Right atrium auricular region (tissue), 2 donors: ENCODE measurements at places on chromosomes 7 and 10.

DNA sequence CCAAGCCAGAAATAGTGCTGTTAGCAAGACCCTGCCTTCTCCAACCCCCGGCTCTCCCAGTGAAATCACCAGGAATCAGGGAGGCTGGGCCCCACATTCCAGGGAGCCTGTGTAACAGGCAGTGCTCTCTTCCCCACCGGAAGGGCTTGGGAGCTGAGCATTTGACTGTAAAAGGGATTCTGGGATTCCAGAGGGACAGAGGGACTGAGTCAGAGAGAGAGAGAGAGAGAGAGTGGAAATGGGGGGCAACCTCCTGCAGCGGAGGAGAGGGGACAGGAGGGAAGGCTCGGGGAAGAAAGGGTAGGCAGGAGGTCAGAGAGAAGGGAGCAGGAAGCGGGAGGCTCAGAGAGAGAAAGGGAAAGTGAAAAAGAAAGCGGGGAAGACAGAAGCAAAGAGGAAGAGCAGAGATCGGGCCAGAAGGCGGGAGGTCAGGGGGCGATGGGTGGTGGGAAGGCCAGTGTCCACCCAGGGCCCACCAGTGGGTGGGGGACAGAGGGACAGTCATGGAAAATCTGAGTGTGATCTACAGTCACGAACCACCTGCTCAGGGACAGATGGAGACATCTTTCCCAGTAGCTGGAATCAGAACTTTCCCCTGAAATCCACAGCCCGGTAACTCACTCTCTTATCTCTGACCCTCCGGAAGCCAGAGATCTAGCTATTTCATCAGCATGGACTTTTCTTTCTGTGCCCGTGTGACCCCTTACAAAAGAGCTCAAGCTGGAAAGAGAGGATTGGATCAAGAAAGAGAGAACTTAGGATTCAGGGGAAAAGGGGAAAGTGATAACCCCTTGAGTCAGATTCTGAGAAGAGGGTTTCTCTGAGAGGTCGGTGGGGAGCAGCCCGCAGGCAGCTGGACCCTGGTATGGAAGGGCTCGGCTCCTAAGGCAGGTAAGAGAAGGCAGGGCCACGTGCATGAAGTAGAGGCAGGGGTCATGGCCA is 4.6 kb upstream of the SERPINE1 start:
- peak; percentile 91 for DNase-seq

DNA sequence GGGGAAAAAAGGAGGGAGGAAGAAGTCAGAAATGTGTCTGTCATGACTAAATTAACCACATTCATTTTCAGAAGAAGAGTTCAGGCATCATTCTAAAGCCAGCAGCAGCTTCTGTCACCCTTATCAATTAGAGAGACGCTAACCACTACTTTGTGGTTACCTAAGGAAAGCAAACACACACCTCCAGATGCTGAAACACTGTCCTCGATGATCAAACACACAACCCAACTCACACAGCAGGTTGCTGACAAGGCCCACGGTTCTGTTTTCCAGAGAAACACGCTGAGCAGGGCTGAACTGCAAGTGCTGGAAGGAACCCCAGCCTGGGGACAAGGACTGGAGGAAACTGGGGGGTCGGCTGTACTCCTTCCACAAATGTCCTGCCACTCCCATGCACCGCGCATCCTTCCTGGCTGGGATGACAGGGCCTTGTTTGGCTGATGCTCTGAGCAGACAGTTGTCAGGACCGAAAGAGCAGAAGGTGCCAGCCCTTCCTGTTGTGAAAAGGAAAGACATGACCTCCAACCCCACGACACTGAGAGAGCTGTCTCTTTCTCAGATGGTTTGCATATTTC is 36.6 kb downstream of the PRKCQ start:
- DNase-seq: no peak

DNA sequence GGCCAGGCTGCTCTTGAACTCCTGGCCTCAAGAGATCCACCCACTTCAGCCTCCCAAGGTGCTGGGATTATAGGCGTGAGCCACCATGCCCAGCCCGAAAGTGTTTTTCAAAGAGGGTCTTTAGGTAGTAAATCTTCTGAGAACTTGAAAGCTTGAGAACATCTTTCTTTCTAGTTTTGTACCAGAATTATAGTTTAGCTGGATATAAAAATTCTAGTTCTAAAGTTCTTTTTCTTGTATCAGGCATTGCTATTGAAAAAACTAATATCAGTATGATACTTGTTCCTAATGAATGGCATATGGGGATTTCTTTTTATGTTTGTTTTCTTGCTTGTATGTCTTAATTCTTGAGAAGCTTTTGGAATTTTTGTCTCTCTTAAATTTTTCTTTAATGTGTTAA is 43.2 kb downstream of the TLX1 start:
- DNase-seq: no peak

DNA sequence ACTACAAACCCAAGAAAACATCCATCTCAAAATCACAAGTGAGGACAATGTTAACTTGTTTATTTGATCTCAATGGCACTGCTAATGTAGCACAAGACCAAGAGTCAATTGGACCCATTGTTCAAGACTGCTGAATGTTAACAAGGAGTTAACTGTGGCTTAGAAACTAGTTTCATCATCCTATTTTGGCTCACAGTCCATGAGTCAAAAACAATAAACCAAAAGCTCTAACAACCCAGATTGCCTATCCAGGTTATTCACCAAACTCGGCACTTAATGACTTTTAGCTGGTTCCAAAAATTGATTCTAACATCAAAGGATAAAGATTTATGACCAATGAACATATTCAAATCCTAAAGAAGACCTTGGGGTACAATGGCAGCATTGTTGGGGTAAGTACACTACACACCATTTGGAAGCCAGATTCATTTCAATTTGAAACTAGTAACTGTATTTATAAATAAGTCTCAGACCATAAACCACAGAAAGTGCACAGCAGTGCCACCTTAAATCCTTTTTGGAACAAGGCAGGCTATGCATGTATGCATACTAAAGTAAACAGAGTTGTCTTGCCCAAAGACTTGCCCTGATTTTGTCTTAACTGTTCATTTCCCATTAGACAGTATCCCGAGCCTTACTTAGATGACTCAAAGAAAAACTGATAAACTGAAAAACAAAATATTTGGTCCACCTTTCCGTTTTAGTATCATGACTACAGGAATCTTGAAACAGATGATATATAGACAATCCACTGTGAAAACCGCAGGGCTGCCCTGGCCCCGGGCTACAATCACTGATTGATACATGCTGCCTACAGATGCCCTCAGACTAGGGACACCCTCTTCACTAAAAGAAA is 84.5 kb downstream of the SRPK2 start:
- no peak for DNase-seq

DNA sequence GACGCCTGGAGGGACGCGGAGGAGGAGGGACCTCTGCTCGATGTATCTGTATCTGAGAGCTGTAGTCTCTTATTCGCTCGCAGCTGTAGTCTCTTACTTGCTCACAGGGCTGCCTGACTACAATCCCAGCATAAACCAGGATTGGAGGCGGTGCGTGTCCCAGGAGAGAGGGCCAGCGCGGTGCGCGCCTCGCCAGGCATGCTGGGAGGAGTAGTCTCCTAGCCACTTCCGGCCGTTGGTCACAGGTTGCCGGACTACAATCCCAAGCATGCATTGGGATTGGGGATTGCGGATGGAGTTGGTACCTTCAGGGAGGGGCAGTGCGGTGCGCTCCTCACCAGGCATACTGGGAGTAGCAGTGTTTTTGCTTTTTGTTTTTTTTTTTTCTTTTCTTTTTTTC is 421.7 kb upstream of the NUPR2 start:
- DNase-seq: no peak

GRCh38 chr10:51892965-51893658 is 193.7 kb upstream of the CSTF2T start:
- no peak for DNase-seq
